Activated T-cell treated with anti-CD3 and anti-CD28 coated beads, Interleukin-2, amount 50 U/mL, for 48 hours (primary cell): ENCODE measurements at places on chromosomes 12 and 14.

- DNase-seq: no peak
These were observed 30.6 kb upstream of the LMO3 start for GRCh38 chr12:16636435-16637055.

DNA sequence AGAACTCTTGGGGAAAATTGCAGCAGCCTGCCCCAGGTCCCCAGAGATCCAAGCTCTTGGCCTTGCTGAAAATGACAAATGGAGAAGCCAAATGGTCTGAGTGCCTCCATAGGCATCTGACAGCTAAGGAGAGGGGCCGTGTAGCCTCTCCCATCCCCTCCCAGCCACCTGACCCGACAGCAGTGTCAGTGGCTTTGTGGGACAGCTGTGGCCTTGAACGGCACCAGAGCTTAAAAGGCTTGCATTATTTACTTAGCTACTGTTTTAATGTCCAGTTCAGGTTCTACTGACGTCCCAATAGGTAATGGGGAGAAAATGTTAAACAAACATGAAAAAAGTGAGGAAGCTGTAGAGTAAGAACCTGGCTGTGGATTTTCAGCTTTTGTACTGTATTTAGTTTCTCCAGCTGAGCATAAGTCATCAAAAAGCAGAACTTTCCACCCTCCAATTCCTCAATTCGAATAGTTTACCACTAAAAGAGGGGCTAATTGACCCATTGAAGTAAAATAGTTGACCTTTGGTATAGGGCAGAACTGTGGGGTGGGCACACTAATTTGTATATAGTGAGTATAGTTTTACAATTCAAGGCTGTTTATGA is 50.0 kb downstream of the FOS start:
- DNase-seq: no peak

DNA sequence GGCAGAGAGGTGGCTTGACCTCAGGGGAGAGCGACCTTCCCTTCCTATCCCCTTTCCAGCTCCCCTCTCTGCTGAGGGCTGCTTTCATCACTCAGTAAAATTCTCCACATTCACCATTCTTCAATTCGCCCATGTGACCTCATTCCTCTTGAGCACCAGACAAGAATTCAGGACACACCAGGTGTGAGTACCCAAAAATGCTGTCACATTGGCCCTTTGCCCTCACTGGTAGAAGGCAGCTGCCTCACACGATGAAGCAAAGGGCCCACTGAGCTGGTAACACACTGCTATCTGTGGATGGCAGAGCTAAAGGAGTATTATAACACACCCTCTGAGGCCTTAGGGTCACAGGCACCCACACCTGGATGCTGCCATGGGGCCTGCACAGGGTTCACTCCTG is 59.7 kb downstream of the SSH1 start:
- DNase-seq: no peak

DNA sequence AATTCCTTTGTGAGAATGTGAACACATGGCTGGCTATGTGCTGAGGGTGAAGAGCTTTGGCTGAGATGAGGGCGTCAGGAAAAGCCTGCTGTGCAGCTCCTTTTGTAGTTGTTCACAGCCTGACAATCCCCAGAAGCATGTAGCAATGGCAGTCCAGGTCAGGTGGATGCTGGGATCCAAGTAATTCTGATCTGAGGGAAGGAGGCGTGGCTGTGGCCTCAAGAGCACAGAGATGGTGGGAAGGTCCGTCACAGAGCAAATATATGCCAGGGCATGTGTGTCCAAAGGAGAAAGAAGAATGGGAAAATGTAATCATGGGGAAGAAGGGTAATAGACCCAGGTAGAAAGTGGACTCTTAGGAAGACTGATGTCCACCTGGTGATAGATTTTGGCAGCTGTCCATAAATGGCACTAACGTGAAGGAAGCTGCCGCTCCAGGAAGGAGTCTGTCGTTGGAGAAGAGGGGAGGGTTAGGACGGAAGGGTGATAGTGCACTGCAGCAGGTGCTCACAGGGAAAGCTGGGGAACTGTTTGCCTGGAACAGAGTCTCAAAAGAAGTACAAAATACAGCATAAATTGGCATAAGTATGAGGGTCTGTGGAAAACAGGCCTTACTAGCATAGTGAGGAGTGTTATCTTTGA is 13.8 kb downstream of the MGST1 start:
- DNase-seq: no peak

DNA sequence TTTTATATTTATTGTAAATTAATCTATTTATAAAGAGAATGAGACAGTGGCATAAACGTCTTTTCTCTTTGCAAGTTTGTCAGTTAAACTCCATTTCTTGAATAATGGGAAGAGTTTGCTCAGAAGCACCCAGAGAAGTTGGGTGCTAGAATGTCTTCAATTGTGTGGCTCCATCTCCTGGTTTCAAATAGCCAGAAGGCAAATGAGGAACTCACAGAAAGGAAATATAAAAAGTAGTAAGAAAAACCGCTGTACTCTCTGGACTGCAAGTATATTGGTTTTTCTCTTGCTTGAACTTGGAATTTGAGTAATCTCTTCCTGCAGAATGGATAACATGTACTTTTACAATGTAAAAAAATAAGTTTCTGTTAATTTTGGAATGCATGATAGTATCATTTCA is 217.5 kb downstream of the DPY19L2 start:
- DNase-seq: no peak

DNA sequence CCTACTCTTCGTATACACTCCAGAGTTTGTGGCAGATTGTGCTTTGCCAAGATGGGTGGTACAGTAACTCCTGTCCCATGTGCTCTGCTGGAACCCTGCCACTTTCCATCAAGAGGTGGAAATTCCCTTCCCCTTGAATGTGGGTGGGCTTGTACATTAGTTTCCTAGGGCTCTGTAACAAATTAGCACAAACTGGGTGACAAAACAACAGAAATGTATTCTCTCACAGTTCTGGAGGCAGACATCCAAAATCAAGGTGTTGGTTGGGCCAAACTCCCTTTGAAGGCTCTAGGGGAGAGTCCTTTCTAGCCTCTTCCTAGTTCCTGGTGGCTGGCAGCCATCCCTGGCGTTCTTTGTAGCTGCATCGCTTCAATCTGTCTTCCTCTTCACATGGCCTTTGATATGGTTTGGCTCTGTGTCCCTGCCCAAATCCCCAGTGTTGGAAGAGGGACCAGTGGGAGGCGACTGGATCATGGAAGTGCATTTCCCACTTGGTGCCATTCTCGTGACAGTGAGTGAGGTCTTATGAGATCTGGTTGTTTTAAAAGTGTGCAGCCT is 117.5 kb downstream of the VRK1 start:
- DNase-seq: no peak

GRCh38 chr12:49188201-49188915 is 522 bp downstream of the TUBA1A start:
- peak; percentile 84 for DNase-seq

DNA sequence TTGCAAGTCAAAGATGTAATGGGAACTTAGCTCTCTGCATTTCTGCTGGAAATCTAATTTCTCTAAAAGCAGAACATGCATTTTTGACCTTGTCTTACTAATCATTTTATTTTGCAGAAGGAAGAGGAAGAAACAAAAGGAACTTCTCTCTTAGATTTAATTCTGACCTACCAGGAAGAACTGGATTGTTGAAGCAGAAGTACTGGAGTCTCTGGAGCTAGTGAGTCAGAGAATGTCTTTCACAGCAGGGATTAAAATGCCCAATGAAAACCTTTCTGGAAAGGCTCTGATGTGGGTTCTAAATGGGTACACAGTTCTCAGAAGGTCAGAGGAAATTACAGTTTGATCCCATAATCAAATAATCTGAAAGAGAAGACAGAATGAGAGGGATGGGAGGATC is 70.8 kb upstream of the GNG2 start:
- DNase-seq: no peak
